Adrenal gland (tissue), 19 donors: ENCODE measurements at places on chromosomes 5 and 9.

DNA sequence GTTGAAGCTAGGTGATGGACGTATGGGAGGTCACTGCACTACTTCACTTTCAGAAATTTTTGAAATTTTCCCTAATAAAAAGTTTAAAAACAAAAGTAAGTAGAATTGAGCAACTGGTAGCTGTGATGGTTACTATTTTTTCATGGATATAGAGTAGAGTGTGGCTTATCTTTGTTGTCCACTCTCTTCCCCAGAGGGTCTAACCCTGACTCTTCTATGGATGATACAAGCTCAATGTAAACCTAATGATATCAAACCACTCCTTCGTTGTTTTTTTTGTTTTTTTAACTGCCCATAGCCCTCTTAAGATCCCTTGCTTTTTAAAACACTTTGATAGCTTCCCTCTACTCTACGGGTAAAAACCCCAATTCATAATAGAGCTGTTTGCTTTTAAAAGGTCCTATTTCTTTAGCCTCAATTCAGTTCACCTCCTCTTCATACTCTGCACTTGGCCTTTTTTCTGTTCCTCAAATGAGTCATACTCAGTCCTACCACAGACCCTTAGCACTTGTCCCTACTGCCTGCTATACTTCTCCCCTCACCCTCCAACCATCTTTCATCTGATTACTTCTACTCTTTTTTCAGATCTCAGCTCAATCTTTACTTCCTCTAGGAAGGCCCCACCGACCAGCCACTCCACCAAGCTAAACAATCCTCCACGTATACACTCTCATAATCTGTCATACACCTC, 2.6 kb downstream of the HDAC3 start:
- no peak for DNase-seq

- DNase-seq = no peak
These were observed 45.3 kb downstream of the C5orf22 start for GRCh38 chr5:31577438-31577837.

- no peak for DNase-seq
These were observed 35.5 kb downstream of the DDX46 start for GRCh38 chr5:134794082-134794481.

DNA sequence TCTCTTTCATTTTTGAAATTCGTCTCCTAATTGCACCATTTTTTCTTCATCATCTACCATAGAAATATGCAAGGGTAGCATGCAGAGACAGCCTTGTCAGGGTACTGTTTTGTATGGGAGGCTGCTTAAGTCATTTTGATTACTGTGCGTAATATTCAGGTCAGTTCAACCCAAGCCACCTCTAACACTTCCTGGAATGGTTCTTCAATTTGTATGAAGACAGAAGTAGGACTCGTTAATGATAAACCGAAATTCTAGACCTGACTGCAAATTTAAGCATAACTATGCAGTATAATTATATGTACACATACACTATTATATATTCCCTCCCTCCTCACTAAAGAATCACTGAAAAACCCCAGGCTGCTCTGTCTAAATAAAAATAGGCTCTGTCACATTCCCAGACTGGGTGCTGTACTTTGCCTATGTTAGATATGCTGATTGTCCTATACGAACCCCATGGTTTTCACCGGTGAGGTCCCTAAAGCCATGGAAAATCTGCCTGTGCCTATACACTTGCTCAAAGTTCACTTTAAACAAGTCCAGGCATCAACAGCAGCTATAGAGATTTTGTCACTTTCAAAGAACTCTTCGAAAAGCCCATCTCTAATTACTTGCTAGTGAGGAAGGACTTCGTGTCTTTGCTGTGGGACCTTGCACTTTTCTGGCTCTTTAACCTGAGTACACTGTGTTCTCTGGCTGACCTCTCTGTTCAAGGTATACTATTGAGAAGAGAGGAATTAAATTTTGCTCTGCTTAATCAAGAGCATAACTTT, 352.1 kb upstream of the CD180 start:
- no peak for DNase-seq

- DNase-seq = peak; percentile 45
These were observed 17.1 kb downstream of the DELE1 start for GRCh38 chr5:141940695-141941271.

DNA sequence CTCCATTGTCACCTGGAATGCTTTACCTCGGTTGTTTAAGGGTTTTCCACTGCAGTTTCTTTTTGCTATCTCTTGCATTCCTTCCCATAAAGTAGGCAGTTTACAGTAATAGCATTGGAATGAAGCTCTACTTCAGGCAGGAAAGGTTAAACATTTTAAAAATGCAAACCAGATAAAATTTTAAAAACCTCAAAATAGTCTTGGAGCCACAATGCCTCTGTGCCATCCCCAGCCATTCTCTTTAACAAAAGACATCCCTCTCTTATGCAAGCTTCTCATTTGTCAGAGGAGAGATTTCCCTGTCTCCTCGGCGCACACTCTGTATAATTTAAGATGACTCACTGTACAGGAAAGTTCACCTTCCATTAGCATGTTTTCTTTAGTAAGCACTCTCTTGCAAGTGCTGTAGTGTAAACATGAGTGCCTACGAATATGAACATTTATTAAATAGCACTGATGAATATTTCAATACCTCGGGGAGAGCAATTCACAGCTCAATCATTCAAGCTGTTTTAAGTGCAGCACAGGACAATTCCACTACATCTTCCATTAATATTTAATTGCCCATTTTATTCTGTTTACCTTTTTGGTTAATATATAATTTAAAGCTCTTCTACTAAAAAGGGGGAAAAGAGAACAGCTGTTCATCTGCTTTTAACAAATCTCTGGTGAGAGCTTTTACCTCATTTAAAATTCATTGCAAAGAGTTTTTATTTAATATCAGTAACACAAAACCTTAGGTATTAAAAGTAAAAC, 343.6 kb downstream of the SPATA31D1 start:
- DNase-seq = no peak

DNA sequence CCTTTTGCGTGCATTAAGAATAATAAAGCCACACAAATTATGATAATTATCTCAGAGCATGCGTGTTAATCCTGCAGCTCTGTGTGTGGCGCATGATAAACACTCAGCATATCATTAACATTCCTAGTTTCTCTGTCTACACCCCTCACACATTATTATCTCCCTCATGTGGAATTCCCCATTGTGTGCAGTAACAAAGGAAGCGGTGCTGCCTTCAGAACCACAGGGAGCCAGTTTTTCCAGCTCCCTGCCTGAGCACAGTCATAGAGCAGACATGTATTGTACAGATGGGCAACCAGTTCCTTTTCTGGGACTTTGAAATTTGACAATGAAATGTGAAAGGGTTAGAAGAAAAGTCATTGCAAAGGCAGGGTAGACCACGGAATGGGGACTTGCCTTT, 1365.5 kb upstream of the CDH9 start:
- DNase-seq = no peak

- DNase-seq = no peak
These were observed 104.2 kb upstream of the GPR151 start for GRCh38 chr5:146620031-146620668.

DNA sequence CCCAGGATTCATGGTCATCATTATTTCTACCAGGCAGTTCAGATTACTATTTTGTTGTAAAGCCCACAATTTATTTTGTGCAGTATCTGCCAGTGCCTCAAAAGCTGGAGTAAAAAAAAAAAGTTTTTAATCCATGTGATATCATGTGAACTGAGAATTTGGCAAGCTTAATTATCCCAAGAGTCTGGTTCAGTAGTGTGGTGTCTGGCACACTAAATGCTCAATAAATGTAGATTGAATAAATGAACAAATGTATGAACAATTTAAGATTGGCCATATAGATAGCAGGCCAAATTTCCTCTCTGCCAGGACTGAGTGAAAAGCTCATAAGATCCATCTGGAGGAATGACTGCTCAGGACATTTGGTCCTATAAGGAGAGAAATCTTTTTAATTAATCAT, 533.0 kb downstream of the TLE1 start:
- DNase-seq = no peak

DNA sequence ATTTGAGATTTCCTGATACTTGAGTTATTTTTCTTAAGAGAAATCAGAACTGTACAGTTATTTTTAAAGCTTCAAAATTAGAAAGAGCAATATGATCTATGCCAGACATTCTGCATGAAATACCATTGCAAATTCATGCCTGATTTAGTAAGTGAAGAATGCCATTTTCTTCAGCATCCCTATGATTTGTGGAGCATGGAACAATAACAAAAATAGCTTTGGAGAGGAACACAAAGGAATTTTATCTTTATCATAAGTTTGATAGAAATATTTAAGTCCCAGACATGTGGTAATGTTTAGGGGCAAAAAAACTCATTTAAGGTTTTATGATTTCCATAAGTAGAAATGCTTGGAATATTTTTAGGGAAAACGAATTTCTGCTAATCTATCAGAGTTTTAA, 1863.4 kb downstream of the EFNA5 start:
- no peak for DNase-seq

GRCh38 chr9:2340046-2340760, 281.4 kb upstream of the VLDLR start:
- no peak for DNase-seq

- DNase-seq = no peak
These were observed 979.6 kb downstream of the DTWD2 start for GRCh38 chr5:118008779-118009178.

DNA sequence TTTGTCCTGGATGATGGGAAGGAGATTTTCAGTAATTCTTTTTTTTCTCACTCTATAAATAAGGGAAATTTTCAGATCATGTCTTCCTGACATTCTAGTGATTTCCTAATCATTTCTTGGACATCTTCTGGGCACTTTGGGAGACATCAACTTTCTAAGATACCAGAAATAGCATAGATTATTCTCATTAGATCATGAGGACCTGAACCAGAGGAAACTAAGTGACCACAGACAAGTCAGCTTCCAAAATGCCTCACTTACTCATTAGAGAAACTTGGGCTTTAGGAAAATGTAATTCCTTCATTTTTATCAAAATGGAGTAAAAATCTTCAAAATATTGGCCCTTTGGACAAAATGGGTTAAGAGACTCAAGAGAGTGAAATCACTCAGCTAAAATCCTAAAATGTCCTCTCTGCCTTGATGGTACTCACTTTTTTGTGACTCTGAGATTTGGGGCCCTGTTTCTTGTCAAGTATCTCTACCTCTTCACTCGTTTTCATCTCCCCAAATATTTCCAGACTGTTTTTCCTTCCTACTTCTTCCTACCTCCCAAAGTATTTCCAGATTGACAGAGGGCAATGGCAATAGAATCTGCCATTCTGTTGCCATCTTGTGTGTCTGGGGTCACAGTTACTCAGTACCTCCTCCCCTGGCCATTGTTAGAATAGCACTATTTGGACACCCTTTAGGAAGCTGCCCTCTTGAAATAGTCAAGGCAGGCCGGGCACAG, 194.5 kb downstream of the NR3C1 start:
- DNase-seq = no peak

DNA sequence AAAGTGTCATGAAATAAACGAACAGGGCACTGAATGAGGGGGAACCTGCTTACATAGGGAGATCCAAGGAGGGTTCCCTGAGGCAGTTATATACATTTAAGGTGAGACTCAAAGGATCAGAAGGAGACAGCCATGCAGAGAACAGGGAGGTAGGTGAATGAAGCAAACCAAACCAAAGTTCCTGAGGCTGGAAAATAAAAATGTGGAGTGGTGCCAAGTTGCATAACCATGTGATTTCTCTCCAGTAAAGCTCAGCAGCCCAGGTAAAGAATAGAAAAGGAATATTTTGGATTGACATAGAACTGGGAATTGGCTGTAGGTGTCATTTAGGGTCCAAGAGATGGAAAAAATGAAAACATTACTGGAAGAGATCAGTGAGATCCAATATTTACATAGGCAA, 110.7 kb downstream of the CAAP1 start:
- DNase-seq = no peak

DNA sequence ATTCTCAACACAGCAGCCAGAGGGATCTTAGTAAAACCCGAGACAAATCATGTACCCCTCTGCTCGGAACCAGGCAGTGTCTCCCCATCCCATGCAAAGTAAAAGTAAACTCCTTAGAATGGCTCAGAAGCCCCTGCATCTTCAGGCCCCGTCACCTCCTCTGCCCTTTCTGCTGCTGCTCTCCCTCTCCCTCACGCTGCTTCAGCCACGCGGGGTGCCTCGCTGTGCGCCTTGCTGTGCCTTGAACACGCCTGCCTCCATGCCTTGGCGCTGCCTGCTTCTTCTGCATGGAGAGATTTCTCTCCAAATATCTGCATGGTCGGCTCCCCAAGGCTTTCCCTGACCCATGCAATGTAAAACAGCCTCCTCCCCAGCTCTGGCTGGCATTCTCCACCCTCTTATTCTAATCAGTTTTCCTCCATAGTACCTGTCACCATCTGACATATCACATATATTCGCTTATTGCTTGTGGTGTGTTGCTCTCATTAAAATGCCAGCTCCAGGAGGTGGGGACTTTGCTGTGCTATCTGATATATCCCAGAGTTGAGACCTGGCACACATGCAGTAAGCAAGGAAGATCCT, 8.0 kb downstream of the GPRIN1 start:
- no peak for DNase-seq

- DNase-seq = no peak
These were observed 158.5 kb downstream of the TRPM3 start for GRCh38 chr9:70962761-70963440.

- peak; percentile 14 for DNase-seq
These were observed 41.0 kb upstream of the ANGPTL2 start for GRCh38 chr9:127163409-127163808.

DNA sequence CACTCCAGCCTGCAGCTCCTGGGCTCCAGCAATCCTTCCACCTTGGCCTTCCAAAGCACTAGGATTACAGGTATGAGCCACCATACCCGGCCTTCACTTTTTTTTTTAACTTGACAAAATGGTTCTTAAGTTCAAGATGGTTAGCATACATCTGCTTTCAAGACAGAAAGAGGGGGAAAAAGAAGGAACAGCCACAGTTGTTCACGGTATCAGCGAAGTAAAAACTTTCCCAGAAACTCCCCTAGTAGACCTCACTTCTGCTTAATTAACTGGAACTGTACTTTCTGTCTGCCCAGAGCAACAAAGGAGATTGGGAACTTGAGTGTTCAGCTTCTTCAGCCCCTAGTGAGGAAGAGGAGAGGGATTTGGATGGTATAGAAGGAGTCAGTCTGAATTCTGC, 116.7 kb downstream of the UGCG start:
- no peak for DNase-seq

DNA sequence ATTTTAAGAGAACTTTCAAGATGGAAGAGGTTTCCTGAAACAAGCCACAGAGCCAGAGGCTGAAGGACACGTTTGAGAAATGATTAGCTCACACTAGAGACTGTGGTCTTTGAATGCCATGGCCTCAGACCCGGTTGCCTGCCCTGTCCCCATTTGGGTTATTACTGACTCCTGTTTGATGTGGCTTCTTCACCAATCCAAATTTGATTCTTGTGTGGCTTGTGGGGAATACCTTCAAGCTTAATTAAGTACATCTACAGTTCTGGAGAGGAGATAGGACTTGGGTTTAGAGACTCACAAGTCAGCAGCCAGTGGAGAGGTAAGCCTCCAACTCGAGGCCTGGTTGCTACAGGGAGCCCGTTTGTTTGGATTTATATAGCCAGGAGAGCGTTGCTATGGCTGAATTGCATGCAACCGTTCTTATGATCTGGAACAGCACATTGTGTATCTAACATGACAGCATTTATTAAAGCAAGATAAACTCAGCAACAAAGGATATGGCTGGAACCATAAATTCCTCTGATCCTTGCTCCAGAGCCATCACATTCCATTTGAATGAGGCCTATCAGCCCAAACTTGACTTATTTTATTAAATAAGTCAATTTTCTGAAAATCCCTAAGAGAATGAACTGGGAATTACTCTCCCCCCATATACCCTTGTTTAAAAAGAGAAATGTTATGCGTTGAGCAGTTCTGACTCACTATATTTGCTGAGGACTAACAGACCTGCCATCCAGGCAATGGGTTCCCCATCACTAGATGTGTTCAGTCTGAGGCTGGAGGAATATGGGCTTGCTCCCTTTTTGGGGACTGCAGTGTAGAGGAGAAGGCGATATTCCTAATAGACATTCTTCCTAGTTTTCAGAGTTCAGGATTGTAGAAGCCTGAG, 88.4 kb upstream of the TNFSF8 start:
- DNase-seq = no peak
